ENCODE measurements at places on chromosomes 11 and 22.

DNA sequence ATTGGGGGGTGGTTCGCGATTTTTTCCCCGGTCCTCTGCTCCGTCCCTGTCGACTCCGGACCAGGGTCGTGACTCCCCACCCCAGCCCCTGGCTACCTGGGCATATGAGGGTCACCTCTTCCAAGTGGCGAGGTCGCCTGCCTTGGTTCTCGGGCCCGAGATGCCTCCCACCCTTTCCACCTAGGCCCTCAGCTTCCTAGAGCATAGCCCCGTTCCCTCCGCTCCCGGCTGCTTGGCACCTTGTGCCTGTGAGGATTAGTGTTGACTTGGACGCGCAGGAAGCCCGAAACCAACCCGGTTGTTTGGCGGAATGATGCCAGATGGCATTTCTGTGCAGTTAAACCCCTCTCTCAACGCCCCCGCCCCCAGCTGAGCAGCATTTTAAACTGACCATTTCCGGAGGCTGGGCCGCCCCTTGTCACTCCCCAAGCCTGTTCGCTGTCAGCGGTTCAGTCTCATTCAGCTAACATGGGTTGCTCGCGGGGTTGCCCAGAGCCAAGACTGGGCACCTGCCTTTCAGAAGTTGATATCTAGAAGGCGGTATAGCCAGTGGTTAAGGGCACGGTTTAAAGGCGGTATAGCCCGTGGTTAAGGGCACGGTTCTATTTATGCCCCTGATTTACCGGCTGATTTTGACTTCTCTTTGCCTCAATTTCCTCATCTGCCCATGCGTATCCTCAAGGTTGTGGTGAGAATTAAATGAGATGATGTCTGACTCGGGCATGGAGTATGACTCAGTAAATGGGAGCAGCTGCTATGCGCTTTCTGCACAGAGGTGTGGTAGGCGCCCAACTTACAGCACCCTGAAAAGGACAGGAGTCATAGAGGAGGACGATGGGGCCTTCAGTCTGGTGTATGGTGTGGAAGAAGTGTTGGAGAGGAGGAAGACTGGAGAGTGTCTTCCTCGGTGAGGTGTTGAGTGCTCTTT, 639 bp downstream of the INCENP start:
- DNase-seq, result no peak

DNA sequence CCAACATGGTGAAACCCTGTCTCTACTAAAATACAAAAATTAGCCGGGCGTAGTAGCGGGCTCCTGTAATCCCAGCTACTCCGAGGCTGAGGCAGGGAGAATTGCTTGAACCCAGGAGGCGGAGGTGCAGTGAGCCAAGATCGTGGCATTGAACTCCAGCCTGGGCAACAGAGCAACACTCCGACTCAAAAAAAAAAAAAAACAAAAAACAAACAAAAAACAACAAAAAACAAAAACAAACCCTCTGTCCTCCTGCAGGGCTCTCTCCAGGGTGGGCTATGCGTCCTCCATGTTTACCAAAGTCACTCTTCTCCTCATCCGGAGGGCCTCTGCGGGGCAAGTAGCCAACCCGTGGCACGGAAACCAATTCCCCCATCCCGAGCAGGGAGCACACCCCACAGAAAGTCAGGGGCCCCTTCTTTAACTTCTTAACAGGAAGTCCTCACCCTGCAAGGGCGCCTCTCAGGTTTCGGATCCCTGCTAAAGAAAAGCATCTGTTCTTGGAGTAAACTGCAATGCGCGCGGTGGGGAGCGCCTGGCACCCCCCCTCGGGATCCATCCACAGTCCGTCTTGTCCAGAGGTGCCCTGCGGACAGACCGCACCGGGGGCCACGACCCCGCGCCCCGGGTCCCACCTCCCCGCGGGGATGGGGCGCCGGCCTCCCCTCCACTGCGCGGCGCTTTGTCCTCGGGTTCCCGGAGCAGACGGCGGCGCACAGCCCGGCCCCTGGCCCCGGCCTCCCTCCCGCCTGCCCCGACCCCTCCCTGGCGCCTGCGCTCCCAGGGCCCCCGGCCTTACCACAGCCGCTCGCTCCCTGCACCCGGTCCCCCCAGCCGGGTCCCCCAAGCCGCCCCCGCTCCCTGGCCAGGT, 712 bp downstream of the CERK start:
- no peak for DNase-seq

DNA sequence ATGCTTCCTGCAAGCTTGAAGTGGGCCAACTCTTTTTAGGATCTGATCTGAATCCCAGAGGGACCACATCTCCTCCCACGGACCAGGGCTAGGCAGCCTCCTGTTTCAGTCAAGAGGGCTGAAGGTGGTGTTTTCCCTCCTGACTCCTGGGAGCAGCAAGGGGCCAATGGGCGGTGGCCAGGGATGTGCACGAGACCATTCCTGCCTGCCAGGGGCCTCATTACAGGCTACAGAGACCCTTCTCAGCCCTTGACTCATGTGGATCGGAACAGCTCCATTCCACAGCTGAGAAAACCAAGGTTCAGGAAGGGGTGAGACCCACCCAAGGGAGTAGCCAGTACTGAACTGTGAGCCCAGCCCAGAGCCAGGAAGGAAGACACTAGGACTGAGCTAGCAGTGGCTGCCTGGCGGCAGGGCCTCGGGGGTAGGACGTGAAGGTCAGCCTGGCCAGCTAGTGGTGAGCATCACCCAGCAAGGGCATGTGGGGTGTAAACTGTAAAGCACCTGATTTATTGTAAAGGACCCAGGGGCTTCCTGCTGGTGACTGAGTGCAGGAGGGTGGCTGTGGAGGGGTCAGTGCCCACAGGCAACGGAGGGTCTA, 3.4 kb upstream of the P2RY6 start:
- DNase-seq, result no peak

- no peak for DNase-seq
Observed at GRCh38 chr22:42350373-42350772, 79.9 kb upstream of the TCF20 start.

GRCh38 chr11:112316971-112317370, 56.3 kb upstream of the PLET1 start:
- DNase-seq, result no peak

DNA sequence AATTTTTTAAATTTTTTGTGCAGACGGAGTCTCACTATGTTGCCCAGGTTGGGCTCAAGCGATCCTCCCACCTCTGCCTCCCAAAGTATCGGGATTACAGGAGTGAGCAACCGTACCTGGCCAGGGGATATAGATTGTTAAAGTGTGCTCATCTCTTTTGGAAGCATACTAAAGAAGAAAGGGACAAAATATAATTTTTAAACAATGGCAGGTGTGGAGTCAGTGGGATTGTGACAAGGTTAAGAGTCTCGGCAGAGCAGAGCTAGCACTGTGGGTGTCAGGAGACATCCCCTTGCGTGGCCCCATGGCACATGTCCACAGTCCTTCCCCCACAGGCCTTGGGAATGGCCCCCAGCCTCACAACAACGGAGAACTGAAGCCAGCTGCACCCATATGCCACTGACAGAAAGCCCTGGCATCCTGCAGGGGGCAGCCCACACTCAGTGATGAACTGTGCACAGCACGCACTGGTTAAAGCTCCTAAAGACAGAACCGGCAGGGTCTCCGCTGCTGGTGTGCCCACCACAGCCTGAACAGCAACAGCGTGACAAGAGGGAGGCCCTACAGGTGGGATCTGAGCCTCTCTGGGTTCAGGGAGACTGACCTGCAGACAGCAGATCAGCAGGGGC, 29.9 kb downstream of the SERPIND1 start:
- no peak for DNase-seq

DNA sequence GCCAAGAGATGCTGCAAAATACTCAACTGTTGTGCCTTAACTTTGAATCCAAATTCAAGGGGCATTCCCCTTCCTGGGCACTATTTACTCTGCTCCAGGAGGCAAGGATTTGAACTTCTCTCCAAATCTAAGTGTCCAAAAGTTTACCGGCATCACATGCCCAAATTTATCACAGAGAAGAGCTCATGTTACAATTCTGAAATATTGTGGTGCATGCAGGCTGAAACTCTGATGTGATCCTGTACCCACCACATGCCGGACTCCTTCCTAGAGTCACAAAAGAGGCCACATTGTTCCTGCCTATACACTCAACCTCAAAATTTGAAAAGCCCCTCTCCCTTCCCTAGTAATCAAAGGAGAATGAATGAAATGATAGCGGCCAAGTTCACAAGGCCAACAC, 1.3 kb downstream of the TRAF6 start:
- DNase-seq, result no peak

DNA sequence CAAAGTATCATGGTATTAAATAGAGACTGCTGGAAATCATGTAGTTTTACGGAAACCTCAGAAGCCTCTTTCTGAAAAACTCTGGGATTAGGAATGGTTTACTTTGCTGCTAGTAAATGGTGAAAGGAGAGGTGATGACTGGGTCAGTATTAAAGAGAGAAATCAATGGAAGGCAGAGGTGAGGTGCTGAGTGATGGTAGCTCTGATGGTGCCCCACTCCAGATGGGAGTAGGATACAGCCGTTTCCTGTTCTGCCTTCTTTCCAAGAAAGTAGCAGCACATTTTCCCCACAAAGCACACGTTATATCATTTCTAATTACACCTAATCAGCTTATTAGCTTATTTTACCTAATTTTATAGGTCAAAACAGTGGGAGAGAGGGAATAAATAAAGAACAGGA, 267.6 kb upstream of the PITPNB start:
- no peak for DNase-seq

GRCh38 chr11:123194337-123195187, 486 bp downstream of the CLMP start:
- DNase-seq, result no peak

GRCh38 chr11:83063073-83063754, 8.5 kb downstream of the RAB30 start:
- no peak for DNase-seq

DNA sequence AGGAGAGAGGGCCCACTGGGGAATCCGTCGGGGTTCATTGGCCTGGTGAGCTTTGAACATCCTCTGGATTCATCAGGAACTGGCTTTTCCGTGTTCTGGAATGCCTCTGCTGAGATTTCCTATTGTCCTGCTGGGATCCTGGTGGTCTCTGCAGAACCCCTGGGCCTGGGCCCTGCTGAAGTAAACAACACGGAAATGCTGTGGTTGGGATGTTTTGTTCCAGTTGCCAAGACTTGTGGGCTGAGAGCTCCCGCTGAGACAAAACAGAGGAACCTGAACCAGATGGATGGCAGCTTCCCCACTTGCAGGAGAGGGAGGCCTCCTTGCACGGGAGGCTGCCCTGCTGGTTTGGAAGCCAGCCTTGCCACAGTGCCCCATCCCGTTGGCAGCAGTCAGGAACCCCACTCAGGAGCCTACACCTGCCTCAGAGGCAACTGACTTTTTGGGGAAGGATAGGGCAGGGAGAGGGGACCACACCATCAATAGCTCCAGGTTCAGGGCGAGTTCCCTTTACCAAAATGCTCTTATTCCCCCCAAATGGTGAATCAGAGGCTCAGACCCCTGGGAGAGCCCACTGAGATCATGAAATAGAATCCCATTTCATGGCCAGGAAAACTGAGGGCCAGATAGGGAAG, 60.7 kb downstream of the LRRC32 start:
- DNase-seq, result no peak

DNA sequence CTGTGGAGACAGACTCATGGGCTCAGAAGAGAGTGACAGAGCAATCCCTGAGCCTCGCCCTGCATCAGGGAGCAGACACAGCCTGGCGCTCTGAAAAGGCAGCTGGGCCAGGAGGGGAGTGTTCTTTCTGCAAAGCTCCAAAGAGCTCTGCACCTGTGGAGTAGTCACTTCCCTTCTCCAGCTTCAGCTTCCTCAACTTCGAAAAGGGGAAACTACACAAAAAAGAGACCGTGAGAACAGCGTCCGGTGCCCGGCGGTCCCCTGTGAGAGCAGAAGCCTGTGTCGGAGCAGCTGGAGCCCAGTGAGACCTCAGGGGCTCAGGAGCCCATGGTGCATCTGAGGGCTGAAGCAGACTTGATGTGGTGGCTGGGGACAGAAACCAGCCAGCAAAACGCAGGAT, 35.1 kb downstream of the TP53I11 start:
- no peak for DNase-seq

GRCh38 chr22:20174785-20175596, 24.1 kb upstream of the CCDC188 start:
- no peak for DNase-seq

GRCh38 chr11:67027483-67027930, 4.6 kb downstream of the SYT12 start:
- DNase-seq, result no peak

DNA sequence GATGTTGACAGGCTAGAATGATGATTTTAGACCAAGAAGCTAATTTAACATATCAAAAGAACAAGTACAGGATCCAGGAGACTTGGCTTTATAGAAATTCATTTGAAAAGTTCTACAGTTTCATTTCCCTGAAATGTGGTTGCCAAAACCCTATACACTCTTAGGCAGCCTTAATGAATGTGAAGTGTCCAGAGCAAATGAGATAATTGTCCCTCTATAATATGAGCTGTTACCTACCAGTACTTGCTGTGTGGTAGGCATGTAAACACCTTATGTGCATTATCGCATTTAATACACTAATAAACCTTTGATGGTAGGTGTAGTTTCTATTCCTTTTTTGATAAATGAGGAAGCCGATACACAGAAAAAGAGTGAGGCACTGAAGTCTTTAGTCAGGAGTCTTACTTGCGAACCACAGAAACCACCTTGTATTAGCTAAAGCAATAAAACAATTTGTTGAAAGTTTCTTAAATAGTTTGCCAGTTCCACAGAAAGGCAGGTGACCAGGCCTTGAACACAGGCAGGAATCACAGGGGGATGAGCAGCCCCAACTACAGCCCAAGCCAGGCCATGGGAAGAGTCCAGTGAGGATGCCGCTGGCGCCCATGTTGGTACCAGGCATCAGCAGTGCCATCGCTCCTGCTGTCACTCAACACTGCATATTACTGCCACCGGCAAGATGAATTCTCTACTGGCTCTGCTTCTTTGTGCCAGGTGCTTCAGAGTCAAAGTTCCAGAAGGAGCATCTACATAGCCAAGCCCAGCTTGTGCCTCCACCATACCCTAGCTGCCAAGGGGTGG, 81.7 kb downstream of the SWAP70 start:
- DNase-seq, result no peak

DNA sequence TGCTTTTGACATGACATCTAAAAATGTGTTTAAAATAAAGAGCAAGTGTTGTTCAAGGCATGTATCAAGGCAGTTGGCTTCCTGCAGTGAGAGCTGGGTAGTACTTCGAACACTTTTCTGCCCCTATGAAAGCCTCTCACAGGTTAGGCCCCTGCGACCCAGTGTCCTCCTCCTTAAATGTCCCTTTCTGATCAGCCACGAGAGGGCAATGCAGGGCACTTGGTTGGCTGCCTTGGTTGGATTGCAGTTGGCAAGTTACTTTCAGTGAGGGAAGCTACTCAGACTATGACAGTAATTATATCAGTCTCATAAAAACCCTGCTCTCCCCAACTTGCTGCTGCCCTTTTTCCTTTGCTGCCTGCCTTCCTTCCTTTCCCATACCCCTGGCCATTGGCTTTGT, 743.8 kb downstream of the NTM start:
- DNase-seq, result no peak

- no peak for DNase-seq
Observed at GRCh38 chr11:78277314-78277994, 88.7 kb downstream of the USP35 start.

GRCh38 chr22:29193021-29193420, 12.7 kb upstream of the EMID1 start:
- no peak for DNase-seq

DNA sequence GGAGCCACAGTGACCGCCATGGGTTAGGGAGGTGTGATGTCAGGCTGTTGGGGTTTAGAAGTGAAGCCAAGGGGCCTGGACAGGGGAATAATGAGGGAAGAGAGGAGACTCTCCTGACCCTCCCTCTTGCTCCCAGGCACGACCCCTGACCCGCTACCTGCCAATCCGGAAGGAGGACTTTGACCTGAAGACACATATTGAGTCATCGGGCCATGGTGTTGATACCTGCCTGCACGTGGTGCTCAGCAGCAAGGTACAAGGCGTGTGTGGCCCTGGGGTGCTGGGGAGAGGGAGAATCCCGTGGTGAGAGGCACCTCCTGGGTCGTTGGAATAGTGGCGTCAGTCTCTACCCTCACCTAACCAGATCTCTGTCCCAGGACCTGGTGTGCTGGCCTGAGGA, 29.5 kb downstream of the TREH start:
- DNase-seq, result no peak
